ENCODE measurements at places on chromosomes 16 and 17.
A peak's percentile ranks its signal among the peaks of the same experiment; 100 is the strongest.

GRCh38 chr16:76819226-76819916 lies 371.6 kb upstream of the MON1B start:
- DNase-seq = no peak

GRCh38 chr17:4998732-4999429 lies 1.1 kb downstream of the KIF1C start:
- no peak for DNase-seq

DNA sequence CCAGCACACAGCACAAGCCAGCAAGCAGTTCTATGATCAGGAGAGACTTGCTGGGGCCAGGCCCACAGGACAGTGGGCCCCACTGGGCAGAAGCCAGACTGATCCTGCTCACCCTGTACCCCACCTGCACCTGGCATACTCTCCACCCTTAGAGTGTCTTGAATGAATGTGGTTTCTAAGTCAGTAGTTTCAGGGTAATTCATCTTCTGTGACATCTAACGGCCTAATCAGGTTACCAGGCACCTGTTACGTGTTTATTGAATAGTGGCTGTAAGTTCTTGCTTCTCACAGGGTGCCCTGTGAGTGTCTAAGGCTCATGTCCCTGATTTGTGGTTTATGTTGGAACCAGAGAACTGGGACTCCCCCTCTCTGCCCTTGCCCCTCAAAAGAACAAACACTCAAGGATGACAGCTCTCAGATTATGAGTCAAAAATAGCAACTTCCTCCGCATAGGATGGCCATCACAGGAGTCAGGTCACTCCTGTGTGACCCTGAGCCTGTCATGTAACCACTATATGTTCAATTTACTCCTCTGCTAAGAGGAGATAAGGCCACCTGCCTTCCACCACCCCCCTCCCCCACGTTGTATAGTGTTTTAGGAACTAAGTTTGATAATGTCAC lies 7.0 kb upstream of the OR2C1 start:
- DNase-seq = no peak

DNA sequence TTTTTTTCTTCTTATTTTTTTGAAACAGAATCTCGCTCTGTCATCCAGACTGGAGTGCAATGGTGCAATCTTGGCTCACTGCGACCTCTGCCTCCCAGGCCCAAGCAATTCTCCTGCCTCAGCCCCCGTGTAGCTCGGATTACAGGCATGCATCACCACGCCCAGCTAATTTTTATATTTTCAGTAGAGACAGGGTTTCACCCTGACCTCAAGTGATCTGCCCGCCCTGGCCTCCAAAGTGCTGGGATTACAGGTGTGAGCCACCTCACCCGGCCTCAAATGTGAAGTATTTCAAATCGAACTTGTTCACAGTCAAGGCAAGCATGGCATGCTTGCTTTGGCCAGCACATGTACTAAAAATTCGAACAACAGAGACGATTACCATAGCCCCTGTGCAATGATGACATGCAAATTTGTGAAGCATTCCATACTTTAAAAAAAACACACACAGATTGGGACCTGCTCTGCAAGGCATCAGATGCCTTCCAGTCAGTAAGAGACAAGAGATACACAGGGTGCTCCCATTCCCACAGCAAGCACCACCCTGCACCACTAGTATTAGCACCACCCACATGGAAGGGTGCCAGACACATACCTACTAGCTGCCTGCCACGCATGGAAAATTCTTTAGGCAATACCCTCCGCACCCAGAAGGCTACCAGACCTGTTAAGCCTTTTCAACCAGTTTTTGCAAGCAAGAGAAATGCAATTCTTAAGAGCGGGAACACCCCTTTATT lies 47.2 kb downstream of the ANKRD11 start:
- DNase-seq = no peak

GRCh38 chr17:44961921-44962350 lies 6.2 kb downstream of the C1QL1 start:
- peak; percentile 79 for DNase-seq

- DNase-seq = no peak
These were observed at the start of gene CCL2 for GRCh38 chr17:34254651-34255380. TSS of gene CCL2 (plus strand) at chr17:34255285. CDS start at chr17:34255350, 65 bp downstream.

DNA sequence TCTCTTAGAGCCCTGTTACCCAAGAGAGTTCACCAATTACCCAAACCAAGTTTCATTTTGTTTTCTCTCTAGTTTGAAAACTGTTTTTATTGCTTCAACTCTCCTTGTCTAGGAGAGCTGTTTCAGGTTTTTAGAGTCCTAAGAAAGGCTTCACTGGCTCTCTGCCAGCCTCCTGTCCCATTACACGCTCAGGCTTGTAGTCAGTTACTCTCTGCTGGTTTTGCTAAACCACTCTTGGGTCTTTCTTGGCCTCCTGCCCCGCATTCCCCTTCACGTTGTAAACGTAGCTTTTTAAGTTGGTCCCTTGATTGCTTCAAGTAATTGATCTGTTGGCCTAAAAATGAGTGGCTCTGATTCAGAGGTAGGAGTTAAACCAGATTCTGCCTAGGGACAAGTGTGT lies 529.1 kb downstream of the MAF start:
- no peak for DNase-seq

GRCh38 chr17:57905875-57906455 lies 49.2 kb downstream of the CUEDC1 start:
- DNase-seq = no peak

DNA sequence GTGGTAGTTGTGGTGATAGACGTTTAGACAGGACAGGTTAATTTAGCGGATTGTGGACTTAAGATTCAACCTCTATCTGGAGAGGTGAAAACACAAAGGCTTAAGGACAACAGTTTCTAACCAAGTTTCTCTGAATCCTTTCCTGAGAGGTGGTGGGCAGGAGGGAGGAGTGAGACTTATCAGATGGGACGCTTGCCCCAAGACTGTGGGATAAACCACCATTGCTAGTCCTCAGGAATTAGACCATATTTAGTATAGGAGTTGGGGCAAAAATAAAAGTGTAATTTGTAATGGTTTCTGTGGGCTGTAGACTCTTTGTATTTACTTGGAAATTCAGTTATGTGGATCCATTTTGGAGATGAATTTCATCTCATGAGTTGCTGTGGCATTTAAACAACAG lies 6.6 kb downstream of the PDP2 start:
- no peak for DNase-seq

GRCh38 chr16:68732042-68732680 lies 4.9 kb upstream of the CDH1 start:
- peak; percentile 94 for DNase-seq

DNA sequence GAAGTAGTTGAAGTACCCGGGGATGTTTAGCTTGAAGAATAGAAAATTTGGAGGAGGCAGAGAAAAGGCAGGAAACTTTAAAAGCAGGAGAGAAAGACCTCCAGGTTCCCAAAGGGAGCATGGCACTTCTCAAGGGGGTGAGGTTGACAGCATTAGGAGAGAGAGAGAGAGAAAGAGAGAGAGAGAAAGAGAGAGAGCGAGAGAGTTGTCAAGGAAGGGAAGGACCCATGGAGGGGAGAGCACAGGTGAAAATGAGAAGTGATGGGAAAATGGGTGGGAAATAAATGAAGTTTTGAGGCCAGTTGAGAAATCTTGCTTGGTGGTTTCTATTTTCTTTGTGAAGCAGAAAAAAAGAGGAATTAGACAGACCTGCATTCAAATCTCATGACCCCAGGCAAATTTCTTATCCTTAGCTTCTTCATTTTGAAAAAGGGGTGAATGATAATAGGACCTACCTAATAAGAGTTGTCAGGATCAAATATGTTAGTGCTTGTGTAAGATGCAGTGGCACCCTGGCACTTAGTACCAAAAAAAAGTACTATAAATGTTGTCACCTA lies 24.0 kb downstream of the PRKCB start:
- DNase-seq = no peak

GRCh38 chr17:72578817-72579470 lies 458.1 kb downstream of the SOX9 start:
- no peak for DNase-seq

DNA sequence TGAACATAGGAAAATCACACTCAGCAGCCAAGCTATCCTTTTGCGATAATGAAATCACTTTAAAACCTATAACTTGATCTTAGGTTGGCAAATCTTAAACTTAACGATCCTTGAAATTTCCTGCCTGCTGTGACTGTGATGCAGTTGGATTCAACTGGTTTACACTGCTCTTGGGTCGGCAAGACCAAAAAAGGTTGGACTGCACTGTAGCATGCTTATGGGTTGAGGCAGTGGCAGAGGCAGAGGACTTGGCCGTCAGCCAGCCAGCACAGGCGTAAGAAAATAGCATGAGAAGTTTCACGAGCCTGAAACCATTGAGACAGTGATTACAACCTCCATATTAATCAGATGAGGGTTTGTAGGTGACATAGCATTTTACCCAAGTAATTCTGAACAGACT lies 21.4 kb downstream of the WSB1 start:
- DNase-seq = no peak

DNA sequence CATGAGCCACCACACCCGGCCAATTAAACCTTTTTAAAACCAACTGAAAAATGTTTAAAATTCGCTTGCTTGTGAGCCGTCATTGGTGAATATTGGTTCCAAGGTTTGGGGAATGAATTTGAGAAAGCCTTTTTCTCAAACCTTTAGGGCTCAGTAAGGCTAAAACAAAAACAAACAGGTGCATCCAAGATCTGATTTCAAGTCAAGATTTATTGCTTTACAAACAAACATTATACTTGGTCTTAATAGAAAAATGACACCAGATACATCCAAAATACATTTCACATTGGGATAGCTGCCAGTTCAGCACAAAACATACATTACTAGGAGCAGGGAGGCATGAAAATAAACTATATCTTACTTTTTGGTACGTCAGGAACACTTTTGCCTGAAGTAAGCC lies 5.4 kb downstream of the C17orf58 start:
- DNase-seq = no peak

DNA sequence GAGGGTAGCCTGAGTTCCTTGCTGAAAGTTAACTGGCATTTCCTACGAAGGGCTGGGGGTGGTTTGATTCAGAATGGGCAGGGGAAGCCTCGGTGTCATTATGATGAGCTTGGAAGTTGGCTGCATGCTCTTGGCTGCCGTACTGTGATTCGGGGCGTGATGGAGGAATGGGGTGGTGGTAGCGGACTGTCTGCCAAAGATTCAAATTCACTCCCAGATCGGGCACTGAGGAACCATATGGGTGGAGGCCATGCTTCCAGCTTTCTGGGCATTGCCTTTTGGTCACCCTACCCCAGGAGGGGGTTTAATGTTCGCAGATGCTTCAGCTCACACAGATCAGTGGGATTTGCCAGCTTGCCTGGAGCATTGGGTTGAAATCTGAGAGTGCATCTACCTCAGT lies 492.8 kb upstream of the EEF2KMT start:
- DNase-seq = no peak

GRCh38 chr17:73625991-73626673 lies 18.1 kb downstream of the SDK2 start:
- no peak for DNase-seq

DNA sequence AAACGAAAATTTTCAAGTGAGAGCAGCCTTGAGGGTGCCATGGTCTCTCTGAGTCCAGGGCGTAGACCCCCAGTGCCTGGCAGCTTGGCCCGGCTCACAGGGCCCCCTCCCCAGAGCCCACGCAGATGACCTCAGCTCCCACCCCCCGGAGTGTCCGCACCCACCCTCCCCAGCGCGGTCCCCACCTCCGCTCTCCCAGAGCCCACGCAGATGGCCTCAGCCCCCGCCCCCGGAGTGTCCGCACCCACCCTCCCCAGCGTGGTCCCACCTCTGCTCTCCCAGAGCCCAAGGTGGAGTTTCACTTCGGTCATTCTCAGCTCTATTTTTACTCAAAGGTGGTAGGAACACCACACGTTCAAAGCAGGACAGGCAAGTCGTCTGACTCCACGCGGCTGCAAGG lies 13.9 kb downstream of the ABR start:
- no peak for DNase-seq

GRCh38 chr17:73646409-73647300 lies 2.4 kb upstream of the SDK2 start:
- no peak for DNase-seq

DNA sequence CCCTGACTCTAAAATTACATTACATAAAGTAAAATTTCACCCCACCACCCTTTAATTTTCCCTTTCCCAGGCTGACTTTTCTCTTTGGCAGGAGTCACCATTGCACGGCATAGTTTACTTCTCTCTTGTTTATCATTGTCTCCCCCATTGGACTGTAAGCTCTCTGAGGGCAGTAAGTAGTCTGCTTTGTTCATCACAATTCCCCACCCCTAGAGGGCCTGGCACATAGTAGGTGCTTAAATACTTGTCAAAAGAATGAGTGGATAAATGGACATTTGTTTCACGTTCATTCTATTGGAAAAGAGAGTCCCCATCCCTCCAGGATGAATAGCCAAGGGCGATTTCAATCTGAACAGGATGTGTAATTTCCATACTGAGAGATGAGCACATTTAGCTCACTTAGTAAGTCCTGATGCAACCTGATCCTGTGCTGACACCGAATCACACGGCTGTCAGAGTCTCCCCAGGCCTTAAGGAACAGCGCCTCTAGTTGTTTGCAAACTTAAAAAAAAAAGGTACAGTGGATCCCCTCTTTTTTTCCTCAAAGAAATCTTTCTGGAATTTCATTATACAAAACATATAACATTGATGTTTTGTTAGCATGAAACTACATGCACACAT lies 54.0 kb downstream of the AKAP1 start:
- DNase-seq = no peak

- no peak for DNase-seq
These were observed 69.0 kb downstream of the PLXDC1 start for GRCh38 chr17:39082482-39082881.

DNA sequence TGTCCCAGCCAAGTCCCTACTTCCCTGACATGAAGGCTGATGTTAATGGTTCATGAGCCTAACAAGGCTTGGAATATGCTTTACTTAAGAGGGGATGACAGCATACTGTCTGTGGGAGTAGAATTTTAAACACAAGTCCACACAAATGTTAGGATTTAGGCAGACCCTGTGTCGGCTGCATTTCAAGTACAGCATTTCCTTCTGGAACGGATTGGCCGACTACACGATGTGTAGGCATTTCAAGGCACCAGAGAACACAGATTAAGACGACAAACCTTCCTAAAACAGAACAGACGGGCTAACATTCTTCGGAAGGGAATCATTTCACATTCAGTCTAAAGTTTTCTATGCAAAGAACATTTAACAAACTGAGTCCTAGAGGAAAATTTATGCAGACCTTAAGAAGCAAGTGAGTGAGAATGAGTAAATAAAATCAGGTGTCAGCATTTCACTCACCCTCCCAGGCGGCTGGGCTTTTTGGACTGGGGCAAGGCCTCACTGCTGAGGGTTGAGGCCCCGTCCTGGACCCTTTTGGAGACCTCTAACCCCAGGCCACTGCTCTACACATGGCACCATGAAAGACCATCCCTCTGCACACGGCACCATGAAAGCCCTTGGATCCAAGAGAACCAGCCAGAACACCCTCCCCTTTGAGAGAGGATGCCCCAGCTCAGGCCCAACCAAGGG lies 67.5 kb downstream of the SMPD3 start:
- no peak for DNase-seq

- peak; percentile 29 for DNase-seq
These were observed 236.3 kb downstream of the KCNJ2 start for GRCh38 chr17:70405492-70406220.
